COLO829 (cell line): ENCODE measurements at places on chromosomes 11 and 22.

DNA sequence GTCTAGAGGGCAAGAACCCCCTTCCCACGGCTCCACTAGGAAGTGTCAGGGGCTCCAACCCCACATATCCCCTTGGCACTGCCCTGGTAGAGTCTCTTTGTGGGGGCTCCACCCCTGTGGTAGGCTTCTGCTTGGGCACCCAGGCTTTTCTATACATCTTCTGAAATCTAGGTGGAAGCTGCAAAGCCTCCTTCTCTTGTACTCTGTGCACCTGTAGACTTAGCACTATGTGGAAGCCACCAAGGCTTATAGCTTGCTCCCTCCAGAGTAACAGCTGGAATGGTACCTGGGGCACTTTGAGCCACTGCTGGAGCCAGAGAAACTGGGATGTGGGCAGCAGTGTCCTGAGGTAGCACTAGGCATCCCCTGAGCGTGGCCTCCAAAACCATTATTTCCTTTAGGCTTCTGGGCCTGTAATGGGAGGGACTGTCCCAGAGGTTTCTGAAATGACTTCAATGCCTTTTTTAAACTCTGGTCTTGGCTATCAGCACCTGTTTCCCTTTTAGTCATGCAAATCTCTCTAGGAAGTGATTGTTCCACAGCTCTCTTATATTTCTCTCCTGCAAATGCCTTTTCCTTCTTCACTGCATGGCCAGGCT is 68.4 kb downstream of the TRAF6 start:
- no peak for DNase-seq

DNA sequence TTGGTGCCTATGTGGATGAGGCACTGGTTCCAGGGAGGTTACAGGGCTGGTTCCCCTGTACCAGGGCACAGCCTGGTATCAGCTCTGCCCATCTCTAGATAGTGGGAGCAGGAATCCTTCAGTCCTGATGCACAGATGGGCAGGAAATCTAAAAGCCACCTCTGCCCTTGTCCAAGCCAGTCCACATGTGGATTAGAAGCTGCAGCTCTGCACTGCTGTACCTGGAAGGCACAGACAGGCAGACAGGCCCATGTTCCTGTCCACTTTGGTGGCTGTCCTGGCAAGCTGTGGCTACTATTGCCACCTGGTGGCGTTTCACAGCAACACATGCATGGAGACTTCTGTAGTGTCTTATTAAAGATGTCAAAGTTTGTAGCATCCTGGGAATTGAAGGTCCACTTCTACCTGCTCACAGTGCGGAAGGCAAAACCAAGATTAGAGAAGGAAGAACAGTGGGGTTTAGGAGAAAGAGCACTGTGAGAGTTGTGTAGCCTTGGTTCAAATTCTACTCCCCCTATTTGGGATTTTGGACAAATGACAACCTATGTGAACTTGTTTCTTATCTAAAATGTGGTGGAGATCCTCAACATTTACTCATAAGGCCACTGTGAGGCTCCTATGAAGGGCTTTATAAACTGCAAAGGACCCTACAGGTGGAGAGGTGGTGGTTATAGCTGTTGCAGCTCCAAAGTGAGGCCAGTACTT is 30.1 kb downstream of the NAV2 start:
- DNase-seq: peak; percentile 50

GRCh38 chr11:112523031-112523430 is 262.4 kb upstream of the PLET1 start:
- no peak for DNase-seq

GRCh38 chr11:134560066-134560465 is 148.0 kb upstream of the B3GAT1 start:
- DNase-seq: no peak

DNA sequence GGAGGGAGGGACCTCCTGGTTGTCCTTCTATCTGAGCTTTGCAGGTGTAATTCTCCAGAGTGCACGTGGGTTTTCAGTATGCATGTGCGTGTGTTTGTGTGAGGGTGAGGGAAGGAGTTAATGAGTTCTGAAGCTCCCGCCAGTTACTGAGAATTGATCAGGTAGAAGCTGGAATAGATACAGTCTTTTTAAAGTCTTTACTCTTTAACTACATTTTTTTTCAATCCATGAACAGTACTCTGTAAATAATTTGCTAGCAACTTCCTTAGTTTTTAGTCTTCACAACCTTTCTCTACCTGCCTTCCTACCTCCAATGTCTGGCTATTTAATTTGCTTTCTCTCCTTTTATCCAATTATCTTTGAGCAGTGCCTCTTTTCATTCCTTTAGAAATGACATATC is 25.5 kb downstream of the ARHGAP42 start:
- DNase-seq: no peak

DNA sequence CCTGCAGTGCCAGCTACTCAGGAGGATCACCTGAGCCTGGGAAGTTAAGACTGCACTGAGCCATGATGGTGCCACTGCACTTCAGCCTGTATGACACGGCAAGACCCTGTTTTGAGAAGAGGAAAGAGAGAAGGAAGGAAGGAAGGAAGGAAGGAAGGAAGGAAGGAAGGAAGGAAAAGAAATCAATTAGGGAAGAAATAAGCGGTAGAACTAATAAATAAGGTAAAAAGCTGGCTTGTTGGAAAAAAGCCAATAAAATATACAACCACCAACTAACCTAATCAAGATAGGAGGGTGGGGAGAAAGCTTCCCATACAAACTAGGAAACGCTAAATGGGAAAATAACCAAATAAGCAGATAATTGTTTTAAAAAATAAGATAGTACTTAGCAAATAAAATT is 12.3 kb downstream of the A4GALT start:
- no peak for DNase-seq

GRCh38 chr11:10484461-10485180 is 29.6 kb downstream of the AMPD3 start:
- DNase-seq: no peak

DNA sequence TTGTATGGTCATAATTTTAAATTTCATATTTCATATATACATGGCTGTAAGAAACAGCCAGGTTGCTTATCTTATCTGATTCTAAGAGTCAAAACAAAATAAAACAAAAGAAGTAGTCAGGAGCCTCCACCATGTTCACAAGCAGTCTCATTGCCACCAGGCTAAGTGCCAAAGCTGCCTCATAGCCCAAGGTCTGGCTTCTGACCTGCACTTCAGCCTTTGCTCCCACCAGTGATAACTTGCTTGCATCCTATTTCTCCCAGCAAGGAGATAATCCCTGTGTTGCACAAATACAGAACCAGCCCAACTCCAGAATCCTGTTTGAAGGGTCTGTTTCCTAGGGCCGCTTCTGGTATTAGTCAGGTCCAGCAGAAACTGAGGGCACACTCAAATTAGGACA is 53.9 kb upstream of the TSKU start:
- DNase-seq: no peak

DNA sequence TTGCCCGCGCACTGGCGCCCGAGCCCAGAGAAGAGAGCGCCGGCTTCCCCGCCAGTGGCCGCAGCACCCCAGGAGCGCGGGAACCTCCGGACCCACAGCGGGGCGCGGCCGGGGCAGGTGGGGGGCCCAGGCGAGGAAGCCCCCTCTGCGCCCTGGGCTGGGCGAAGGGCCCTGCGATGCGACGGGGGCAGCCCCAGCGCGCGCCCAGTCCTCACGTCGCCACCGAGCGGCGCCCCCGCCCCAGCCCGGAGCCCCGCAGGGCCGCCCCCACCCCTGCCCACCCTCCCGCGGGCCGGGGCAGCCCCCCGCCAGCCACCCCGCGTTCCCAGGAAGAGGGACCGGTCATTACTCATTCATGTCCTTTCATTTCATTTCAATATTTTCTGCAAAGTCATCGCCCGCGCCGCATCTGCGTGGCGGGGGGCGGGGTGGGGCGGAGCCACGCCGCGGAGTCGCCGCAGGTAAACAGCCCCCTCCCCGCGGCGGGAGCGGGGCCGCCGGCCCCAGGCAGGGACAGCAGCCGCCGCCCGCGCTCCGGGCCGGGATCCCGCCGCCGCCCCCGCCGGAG is 673 bp upstream of the PANX2 start:
- no peak for DNase-seq

GRCh38 chr11:76792505-76793264 is 9.5 kb downstream of the TSKU start:
- no peak for DNase-seq

- DNase-seq: no peak
Measured at GRCh38 chr22:24383061-24383460, 44.3 kb upstream of the ADORA2A start.

GRCh38 chr11:86660088-86660487 is 12.3 kb downstream of the ME3 start:
- DNase-seq: no peak

- no peak for DNase-seq
Measured at GRCh38 chr11:9302448-9302847, 11.9 kb downstream of the TMEM41B start.

DNA sequence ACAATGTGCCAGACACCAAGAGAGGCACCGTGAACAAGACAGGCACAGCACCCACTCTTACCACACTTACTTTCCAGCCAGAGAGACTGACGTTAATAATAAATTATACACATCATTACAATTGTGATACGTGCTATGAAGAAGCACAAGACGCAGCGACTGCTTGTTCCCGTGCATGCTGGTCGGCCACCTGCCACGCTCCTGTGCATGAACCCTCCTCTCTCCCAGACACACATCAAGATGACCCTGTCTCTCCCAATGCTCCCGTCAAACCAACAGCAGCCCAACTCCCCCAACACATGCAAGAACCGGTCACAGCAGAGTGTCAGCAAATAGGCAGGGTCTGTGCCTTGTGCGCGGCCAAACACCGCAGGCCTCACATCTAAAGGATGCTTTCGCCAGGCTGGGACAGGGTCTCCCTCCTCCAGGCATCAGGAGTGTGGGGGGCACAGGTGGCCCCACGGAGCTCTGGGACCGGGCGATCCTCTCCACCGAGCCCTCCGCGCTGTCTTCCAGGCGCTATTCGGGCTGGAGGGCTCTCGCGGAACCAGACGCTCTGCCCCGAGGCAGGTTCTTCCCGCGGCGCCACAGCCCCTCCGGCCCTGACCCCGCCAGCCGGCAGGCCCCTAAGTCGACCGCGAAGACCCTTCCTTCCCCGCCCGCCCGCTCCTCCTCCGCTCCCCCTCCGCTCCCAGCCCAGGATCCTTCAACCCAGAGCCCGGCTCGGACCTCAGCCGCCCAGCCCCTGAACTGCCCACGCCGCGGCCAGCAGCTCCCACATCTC is 533 bp downstream of the SERGEF start:
- no peak for DNase-seq

DNA sequence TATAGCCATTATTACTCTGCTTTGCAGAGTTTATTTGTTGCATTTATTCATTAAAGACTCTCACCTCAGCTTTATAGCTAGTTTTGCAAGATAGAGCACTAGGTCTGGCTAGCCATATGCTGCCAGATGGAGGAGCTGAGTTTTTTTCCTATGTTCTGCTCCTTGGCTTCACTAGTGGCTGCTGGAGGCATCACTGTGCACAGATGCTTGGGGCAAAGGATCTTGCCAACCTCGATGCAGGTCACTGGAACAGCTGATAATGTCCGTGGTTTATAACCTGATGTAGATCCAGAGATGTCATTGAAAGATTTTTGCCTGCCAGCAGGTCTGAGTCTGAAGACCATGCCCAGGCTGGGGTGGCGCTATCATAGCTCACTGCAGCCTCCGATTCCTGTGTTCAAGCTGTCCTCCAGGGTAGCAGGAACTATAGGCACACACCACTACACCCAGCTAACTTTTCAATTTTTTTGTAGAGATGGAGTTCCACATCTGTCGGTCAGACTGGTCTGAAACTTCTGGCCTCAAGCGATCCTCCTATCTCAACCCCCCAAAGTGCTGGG is 63.2 kb downstream of the PACS1 start:
- no peak for DNase-seq

DNA sequence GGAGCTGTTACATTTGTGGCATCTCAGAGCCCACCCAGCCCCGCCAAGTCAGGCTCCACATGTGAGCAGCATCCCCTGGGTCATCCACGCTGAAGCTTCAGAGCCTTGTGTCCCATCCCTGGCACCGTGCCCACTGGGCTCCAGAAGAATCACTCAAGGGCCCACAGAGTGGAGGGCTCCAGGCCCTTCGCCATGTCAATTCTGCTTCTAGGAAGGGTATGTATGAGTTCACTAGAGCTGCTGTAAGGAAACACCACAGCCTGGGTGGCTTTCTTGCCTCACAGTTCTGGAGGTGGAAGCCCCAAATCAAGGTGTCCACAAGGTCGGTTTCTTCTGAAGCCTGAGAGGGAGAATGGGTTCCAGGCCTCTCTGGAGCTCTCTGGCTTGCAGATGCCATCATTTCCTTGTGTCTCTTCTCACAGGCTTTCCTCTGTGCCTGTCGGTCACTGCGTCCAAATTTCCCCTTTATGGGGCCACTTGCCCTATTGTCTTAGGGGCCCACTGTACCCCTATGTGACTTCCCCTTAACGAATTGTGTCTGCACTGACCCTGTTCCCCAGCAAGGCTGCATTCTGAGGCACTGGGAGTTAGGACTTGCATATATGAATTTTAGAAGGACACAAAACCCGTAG is 1476.0 kb downstream of the TBC1D22A start:
- no peak for DNase-seq

DNA sequence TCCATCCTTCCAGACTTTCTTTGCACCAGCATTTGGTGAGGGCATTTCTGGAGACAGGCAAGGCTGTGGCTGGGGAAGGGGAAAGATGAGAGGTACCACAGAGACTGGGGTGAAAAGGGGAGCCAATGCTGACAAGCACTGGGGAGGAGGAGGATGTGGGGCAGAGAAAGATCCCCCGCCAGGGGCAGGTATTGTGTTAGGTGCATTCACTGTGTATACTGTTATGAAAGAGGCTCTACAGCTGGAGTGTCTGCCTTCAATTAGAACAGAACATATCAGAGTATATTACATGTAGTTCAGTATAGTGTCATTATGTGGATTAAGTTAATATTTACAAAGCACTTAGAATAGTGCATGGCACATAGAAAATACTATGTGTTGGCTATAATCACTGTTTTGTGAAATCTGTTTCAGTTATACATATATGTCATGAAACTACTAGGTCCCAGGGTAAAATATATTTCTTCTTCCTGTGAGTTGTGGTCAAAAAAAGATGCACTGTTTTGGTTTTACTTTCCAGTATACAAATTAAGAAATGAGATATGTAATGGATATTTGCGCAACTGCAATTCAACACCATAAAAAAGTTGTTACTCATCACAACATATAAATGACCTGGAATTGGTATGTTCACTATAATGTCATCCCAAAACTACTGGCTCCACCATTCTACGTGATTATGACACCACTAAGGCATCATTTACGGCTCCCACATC is 8.4 kb downstream of the MSANTD2 start:
- no peak for DNase-seq

DNA sequence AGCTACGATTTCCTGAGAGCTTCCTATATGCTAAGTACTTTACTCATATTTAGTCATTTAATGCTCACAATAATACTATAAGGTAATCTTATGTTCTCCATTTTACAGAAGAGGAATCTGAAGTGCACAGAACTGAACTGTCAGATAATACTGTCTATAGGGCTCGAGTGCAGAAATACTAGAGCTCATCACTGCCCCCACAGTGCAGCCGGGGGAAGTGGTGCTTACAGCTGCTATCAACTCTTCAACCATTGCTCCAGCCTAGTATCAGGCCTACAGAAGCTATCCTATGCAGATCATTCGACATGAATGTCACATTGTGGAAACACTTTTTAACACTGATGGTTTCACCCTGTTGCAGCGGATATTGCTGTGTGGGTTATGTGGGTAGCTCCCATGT is 929.9 kb downstream of the NTM start:
- DNase-seq: no peak

- no peak for DNase-seq
Measured at GRCh38 chr11:32489464-32489863, 54.1 kb upstream of the WT1 start.

GRCh38 chr11:105372206-105372605 is 232.6 kb upstream of the CARD18 start:
- no peak for DNase-seq
